Spinal cord (tissue), 10 donors: ENCODE measurements at places on chromosomes 3 and 15. TPM values are rescaled to one million over a fixed set of nuclear protein-coding genes. Genes with fewer than 3 reads are reported as not detected.

Gene MAPK6
- 85.9 TPM for total RNA-seq

Gene TMA7
- 120 TPM for total RNA-seq

Gene C2CD4B
- 3.8 TPM for total RNA-seq

Gene TTC21A
- 5.3 TPM for total RNA-seq
